ENCODE measurements at places on chromosomes 3 and 15. TPM values are rescaled to one million over a fixed set of nuclear protein-coding genes. Genes with fewer than 3 reads are reported as not detected.

GRCh38 chr15:60883691-60884640 is 345.1 kb downstream of the RORA start:
- no peak for DNase-seq

GRCh38 chr3:12662593-12663400 is 1.1 kb downstream of the RAF1 start:
- DNase-seq = peak; percentile 72

The SGO1 gene
- total RNA-seq = under 0.01 TPM

DNA sequence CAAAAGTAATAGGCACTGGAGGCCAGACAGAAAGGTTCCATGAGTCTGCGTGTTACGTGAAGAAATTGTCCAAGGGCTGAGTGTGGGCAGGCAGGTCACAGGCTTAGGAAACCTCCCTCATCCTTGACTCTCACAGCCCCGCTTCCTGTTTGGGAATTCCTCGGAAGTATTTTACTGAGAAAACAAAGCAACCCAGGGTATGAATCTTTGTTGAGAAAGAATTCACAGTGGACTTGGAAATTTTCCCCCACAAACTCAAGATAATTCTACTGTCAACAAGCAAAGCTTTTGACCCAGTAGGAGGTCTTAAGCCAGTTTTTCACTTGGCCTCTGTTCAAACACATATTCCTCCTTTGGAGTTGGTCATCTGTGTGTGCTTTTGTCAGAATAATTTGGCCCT is 377.1 kb upstream of the TPM1 start:
- DNase-seq = no peak

DNA sequence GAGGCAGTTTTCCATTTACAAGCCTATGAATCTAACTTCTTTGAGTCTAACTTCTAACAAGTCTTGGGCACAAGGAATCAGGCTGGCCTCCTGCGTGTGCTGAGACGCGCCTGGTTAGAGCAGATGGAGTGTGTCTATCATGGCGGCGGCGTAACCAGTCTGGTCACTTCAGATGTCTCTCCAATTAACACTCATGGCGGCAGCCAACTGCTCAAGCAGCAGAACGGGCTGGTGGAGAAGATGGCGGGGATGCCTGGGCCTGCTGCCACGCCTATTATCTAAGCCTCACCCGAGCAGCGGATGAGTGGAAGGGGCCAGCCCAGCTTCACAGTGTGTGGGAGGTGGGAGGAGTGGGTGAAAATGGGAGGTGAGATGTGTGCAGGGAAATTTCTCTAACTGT is 246.4 kb upstream of the TPRG1 start:
- DNase-seq = no peak

DNA sequence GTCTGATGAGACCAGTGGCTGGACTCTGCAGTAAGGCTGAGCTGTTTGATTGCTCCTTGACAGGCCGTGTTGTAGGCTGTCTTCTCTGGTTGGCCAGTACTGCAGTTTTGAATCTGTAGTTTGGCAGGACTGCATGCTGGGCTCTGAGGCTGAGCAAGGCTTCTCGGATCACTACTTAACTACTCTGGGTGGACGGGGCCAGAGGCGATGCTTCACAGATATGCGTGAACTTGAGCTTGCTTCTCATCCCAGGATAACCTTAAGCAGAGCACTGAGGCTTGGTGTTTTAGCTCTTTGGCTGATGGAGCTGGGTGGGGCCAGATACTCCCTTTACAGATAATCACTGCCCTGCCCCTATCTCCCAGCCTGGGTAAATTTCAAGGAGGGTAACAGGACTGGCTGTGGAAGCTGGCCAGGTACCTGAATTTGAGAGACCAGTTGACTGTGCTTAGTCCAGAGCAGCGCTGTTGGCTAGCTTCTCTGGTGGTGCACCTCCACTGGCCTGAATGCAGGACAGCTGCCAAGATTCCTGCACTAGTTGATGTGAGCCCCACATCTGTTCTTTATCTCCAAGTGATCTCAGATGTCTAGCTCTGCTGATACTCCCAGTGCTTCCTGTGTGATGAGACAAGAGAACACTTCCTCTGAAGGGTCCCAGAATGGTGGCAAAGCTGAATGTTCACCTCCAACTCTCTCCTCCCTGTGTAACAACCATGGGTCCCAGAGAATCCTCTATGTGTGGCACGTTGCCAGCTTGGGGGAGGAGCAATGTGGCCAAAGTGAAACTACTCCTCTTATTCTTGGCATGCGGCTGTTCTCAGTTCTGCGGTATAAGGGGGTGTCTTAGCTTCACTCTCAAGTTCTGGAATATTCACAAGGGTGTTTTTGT is 37.9 kb downstream of the RPL39L start:
- peak; percentile 14 for DNase-seq

GRCh38 chr3:162602619-162603018 is 1106.0 kb downstream of the OTOL1 start:
- DNase-seq = no peak

The CLRN1 gene
- total RNA-seq = not detected

The ALPK3 gene
- 0.26 TPM for total RNA-seq

- peak; percentile 47 for DNase-seq
Measured at GRCh38 chr3:139519998-139520737, 19.4 kb downstream of the RBP1 start.

The LRRC31 gene
- total RNA-seq = not detected

DNA sequence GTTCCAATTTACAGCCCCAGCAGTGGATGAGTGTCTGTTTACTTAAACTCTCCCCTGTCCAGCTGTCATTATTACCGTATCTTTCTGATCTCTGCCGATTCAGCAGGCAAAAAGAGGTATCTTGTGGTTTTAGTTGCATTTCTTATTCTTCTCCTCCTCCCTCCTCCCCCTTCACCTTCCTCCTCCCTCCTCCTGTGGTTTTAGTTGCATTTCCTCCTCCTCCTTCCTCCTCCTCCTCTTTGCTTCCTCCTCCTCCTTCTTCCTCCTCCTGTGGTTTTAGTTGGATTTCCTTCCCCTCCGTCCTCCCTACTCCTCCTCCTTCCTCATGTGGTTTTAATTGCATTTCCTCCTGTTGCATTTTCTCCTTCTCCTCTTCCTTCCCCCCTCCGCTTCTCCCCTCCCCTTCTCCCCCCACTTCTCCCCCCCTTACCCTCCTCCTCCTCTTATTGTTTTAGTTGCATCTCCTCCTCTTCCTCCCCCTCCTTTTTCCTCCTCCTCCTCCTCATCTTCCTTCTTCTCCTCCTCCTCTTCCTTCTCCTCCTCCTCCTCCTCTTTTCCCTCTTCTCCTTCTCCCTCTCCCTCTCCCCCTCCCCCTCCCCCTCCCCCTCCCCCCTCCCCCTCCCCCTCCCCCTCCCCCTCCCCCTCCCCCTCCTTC is 25.3 kb upstream of the VPS33B start:
- DNase-seq = no peak

The CYP19A1 gene
- not detected for total RNA-seq

- DNase-seq = peak; percentile 23
Measured at GRCh38 chr3:138441742-138442141, 7.3 kb downstream of the ESYT3 start.

The RGMA gene
- total RNA-seq = 0.53 TPM

DNA sequence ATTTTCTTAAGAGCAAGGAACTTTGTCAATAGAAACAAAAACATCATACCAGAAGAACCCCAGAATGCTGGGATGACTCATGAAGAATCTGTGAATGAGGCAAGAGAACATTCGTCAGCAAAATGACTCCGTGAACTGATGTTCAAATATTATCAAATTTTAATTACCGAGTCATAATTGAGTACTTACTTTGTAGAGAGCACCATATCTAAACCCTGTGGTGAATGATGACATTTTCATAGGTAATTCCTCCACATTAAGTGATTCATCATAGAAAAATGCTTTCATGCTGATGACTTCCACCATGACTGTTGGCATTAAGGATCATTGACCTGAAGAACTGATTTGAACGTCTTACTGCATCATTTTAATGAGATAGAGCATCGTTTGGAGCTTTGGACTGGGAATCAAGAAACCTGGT is 56.3 kb downstream of the PPARG start:
- peak; percentile 93 for DNase-seq

DNA sequence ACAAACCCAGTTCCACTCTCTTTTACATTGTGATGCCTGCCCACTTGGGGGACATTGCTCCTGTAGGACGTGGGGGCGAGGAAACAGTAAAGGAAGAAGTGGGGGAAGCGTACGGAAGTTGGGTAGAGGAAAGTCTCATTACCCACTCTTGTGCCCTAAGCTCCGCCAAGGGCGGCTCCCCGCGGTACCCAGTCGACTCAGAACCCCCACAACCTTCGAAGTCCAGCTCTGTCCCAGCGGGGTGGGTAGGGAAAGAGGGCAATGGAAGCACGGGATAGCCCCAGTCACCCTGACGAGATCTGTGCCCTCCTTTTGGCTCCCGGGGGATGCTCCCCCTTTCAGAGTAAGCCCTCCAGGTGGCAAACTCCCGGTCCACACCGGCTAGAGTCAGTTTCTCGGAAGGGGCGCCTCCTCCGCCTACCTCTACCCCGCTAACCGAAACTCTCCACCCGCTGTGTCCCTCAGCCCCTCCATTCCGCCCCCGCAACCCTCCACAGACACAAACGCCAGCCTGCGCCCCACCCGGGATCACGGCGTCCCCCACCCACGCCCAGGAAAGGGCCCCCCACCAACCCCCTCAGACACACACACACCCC is 527 bp downstream of the CSNK1G1 start:
- no peak for DNase-seq

DNA sequence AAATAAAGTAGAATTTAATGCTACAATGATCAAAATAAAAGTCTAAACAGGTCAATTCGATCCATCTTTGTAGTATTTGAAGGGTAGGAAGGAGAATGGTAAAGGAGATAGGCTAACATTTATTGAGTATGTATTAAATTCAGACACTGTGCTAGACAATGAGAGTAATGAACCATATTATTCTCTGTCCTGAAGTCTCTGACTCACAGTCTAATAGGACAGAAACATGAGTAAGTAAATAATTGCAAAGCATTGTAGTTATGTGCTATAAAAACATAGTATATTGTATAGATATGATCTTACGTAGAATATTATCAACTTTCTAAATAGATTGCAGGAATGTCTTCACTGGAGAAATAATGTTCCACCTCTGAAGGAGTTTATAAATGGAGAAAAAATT is 64.5 kb downstream of the MDFIC2 start:
- DNase-seq = peak; percentile 32

DNA sequence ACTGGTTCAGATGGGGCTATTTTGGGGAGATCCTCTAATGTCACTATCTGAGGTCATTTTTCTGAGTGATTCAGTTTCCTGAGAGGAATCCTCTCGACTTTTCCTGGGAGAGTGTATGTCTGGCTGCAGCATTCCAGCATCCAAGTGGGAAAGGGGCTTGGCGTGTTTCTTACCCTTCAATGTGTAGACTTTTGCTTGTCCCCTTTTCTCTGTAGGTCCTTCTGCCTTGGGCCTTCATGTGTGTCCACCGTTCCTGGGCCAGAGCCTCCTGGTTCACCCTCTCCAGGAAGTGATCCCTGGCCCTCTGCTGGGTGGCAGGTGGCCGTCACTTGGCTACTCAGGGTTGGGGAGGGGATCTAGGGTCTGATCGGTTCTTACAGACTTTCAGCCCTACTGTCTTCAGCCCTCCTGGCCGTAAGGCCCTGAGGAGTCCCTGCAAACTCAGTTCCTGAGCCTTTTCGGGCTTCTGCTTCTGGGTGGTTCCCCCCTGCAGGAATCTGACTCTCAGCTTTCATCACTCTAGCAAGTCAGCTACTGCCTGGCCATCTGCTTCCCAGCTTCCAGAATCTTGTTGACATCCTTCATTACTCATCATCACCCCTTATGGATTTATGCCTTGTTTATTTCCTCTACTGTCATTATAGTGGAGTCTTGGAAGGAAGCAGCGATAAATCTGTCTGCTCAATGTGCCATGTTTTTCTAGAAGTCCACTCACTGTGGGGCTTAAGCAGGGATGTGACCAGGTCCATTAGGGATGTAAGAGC is 36.5 kb downstream of the GOLGA6L10 start:
- DNase-seq = peak; percentile 2

The C2CD4B gene
- total RNA-seq = 0.26 TPM

DNA sequence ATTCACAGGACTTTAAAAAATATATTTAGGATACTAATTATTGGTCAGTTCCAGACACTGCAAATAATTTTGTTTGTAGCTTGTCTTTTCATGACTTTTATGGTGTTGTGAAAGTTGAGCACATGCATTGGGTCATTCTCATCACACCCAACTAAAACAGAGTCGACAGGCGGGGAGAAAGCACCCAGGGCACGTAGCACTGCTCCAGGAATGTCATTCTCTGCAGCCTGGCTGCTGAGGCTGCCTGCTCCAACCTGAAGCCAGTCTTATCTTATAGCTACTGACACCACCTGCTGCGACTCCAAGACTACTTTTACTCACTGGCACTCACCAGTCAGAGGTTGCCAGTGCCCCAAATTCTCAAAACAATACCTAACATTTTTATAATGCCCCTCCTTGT is 56.9 kb downstream of the ACAD9 start:
- no peak for DNase-seq

The IDH3A gene
- 30.8 TPM for total RNA-seq

The GPR62 gene
- total RNA-seq = not detected

GRCh38 chr3:94626573-94626972 is 563.7 kb downstream of the NSUN3 start:
- DNase-seq = peak; percentile 47

DNA sequence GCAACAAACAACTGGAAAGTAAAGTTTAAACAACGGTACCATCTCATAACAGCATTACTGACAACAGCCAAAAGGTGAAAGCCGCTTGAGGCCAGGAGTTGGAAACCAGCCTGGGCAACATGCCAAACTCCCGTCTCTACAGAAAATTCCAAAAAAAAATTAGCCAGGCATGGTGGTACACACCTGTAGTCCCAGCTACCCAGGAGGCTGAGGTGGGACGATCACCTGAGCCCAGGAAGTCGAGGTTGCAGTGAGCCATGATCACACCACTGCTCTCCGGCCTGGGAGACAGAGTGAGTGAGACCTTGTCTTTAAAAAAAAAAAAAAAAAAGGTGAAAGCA is 4.4 kb downstream of the TNK2 start:
- DNase-seq = no peak

- no peak for DNase-seq
Measured at GRCh38 chr15:78170848-78171773, 21.9 kb downstream of the IDH3A start.

The GOLGA8H gene
- total RNA-seq = 0.13 TPM

- DNase-seq = peak; percentile 68
Measured at GRCh38 chr3:123723522-123724168, 138.8 kb upstream of the HACD2 start.

DNA sequence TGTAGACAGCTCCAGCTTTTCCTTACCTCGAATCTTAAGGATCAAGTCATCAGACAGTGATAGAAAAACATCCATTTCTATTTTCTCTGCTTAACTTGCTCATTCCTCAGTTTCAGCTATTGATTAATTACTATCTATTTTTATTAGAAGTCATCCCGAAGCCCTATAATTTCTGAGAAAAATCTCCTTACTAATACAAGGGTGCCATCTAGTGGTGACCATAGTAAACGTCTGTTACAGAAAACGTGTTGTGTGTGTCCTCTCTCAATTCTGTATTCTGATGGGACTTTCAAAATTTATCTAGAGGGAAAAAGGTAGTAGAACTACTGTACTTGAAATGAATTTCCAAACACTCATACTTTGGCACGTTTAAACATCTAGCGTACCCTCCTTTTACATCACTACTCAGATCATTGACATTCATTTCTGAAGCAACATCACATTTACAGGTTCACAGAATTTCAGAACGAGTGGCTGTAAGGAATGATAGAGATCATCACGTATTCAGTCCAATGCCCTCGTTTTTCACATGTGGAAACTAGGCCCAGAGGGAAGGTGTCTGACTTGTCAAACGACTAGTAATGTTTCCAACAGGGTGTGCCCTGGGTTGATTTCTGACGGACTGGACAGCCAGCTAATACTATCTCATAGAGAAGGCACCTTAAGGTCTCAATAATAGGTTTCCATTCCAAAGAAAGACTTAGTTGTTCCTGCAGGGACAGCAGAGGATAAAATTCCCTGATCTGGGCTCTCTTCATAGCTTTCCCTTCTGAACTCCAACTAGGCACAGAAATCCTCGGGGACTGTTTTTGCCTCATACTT is 25.6 kb downstream of the HACD2 start:
- DNase-seq = peak; percentile 46

All from bronchial epithelial cell (primary cell).